ENCODE measurements at places on chromosomes 1 and 21.

DNA sequence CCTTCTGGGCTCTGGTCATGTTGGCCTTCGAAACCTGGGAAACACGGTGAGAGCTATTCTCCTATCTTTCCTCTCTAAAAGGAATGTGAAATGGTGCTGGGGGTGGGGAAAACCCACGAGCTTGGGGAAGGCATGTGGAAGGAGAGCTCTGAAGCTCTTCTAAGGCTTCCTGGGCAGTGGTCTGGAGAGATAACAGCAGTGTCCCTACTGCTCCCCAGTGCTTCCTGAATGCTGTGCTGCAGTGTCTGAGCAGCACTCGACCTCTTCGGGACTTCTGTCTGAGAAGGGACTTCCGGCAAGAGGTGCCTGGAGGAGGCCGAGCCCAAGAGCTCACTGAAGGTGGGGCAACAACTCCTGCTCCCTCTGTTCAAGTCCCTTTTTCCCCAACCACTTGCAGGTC is 2.8 kb downstream of the USP21 start:
- no peak for DNase-seq

- no peak for DNase-seq
These were observed 459.3 kb upstream of the ADAMTS5 start for GRCh38 chr21:27426196-27426595.

GRCh38 chr1:116807394-116808199 is 53.4 kb downstream of the CD2 start:
- DNase-seq, result no peak

DNA sequence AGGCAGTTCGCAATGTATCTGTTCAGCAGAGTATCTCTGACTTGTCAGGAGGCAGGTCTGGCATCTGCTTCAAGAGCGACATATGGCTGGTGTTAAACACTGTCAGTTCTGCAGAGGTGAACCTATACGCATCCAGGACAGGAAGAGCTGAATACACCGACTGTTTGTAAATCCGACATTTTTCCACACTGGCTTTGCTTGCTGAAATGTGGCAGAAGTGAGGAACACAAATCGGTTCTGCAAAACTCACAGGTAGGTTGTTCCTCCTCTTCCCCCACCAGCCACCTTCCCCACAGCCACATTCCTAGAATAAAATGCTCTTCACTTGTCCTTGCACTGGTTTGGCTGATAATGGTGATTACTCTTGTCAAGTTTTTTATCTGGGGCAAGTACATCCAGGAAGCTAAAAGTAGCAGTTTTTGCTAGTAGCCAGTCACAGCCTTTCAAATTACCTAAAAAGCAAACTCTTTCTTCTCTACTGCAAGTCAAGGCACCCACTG is 289.2 kb downstream of the GRIK1 start:
- DNase-seq, result no peak

DNA sequence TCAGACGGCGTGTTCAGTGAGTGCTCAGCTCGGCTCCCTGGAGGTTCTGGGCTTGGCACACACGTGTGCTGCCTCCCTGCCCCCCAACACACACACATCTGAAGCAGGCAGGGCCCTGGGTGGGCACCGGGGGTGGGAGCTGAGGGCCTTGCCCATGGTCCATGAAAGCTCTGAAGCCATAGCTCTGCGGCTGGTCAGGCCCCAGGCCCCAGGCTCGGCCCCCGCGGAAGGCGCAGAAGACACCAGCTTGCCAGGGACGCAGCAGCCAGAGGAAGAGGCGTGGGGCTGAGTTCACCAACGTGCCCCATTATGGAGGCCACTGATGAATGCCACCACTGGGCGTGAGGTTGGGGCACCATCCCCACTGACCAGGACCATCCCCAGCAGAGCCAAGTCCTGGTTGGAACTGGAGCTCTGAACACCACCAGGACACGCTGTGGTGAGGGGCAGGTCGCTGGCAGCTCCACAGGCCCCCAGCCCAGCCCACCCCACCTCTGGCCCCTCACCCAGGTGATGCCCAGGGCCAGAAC is 4.2 kb downstream of the AURKAIP1 start:
- DNase-seq, result no peak

GRCh38 chr1:89523572-89524368 is 859 bp upstream of the LRRC8B start:
- peak; percentile 64 for DNase-seq

GRCh38 chr21:39005502-39005787 is 177.8 kb downstream of the PSMG1 start:
- DNase-seq, result no peak

- DNase-seq, result no peak
These were observed 119.3 kb downstream of the CRYAA start for GRCh38 chr21:43287795-43288755.

- DNase-seq, result no peak
These were observed 27.1 kb upstream of the POU3F1 start for GRCh38 chr1:38073534-38074301.

- DNase-seq, result no peak
These were observed 106.2 kb downstream of the CENPF start for GRCh38 chr1:214709241-214709640.

DNA sequence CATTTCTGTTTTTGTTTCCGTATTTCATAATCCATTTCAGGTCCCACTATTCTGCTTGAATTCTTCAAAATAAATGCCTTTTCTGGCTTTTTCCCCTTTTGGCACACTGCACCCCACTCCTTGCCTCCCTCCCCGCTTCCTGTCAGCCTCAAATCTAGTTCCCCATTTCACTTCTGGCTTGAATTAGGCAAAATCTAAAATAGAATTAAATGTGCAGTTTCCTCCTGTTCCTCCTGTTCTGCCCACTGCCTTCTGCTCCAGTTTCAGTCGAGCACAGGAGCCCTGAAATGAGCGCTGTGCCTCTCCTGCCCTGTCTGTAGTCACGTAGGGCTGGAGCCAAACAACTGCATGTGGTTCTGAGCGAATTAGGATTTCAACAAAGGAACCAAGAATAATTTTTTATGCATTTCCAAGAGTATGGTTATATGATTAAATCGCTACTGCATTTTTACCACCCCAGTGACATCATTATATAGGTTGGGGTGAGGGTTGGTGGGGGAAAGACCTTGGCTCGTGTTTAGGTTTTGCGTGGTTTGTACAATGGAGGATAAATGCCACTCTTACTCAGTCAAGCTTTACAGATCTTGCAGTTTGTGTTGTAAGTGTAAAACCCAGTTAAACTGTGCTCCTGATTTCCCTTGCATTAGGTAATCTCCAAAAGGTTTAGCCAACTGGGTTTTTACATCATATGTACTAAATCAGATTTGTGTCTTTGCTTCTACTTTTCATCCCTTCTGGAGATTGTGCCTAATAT is 114.9 kb downstream of the VPS13D start:
- peak; percentile 7 for DNase-seq

DNA sequence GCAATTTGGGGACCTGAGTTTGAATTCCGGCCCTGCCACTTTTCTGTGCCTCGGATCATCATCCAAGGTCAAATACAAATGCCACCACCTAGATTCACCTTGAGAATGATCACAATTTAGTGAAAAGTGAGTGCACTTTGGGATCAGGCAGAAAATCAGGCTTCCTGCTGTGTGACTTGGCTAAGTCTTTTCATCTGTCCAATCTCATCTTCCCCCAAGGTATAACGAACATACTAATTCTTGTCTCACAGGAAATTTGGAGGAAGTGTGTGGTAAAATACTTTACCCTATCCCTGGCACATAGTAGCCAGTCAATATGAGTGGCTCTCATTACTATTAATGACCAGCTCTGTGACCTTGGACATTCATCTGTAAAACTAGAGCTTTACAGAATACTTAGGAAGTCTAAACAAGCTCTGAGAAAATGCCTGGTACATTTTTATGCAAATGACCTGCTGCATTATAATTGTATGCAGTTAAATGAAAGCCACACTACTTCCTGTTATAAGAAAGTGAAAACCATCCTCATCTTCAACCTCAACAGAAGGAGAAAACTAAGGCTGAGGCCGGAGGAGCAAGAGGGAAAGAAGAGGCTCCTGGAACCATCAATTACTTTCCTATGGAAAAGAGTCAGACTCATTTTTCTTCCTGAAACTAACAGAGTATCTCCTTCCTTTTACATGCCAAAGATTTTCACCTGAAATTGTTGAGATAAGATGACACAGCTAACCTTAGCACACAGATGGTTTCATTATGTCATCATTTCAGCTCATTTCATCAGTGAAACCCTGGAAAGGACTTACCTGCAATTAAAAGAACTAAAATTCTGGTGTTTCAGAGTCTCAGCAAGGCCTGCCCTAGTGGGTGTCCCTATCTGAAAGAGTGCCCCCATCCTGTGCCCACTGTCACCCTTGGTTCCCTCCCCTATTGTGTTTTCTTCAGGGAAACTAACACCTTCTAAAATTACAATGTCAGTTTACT is 32.6 kb upstream of the RGS8 start:
- DNase-seq, result no peak

DNA sequence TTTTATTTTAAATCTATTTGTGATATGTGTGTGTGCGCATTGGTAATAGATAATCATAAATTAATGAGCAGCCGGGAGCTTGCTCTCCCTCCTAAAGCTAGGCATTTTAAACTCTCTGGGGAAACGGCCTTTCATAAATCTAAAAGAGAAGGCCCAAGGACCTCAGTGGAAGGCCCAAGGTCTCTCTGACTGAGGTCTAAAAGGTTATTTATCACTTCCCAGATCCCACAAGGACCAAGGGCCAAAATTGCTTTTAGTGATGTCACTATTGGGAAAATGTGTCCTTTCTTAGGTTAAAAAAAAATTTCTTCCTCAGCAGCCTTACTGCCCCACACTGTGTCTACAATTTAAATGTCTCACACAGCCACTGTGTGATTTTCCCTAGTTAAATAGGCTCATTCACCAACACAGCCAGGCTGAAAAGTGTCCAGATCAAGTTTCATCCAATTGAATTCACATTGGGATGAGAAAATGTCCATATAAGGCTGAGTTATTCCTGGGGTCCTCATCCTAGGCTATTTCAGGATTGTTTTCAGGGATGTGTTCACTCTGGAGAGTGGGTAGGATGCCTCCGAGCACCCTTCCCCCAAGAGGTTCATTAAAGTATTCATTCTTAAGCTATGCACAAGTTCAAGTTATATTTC is 46.1 kb downstream of the SLC44A3 start:
- DNase-seq, result no peak

- DNase-seq, result no peak
These were observed 25.9 kb downstream of the CYP2J2 start for GRCh38 chr1:59900640-59901039.

- no peak for DNase-seq
These were observed 131.1 kb downstream of the TMEM53 start for GRCh38 chr1:44543064-44543744.

DNA sequence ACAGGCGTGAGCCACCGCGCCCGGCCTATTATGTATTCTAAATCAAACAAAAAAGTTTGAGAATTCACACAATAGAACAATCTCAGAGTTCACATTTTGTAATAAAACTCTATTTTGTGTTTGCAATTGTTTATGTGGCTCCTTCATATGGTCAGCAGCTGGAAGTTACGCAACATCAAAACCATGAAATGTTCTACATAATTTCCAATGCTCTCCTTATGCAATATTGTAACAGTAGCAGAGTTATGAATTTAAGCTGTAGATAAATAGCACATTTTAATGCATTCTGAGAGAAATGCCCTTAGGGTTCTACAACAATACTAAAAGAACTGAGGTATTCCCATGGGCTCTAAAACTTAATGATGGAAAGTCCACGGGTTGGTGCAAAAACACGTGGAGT is 62.3 kb upstream of the COL11A1 start:
- no peak for DNase-seq

- DNase-seq, result no peak
These were observed 187.1 kb downstream of the CDC42BPA start for GRCh38 chr1:227131193-227131592.

DNA sequence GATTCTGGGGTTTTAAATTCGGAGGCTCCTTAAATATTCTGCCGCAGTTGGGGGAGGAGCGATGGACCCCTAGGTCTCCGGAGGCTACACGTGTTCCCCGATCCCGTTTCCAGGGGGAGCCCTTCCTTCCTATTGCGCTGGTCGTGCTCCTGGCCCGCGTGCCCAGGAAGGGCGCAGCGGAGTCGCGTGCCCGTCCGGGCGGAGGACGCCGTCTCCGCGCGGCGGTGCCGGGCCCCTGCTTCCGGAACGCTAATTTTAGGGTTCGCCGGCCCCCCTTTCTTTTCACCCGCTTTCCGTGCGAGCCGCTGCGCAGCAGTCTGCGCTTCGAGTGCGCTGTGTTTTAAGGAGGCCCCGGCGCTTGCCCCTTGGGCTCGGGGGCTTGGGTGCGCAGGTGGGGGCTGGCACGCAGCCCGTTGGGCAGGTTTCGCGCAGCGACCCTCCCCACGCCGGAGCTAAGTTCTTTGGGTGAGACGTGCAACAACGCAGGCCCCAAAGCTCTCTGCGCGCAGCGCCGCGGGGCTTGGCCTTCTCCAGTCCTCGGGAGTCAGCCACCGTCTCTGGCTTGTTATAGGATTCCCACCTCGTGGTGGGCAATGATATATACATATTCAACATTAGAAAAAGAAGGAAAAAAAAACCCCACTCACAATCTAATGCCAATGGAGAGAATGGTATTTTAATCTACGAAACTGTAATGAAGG is 43.5 kb upstream of the DNAJC6 start:
- DNase-seq, result peak; percentile 12

GRCh38 chr1:206905295-206906164 is 8.3 kb downstream of the IL24 start:
- DNase-seq, result peak; percentile 62

DNA sequence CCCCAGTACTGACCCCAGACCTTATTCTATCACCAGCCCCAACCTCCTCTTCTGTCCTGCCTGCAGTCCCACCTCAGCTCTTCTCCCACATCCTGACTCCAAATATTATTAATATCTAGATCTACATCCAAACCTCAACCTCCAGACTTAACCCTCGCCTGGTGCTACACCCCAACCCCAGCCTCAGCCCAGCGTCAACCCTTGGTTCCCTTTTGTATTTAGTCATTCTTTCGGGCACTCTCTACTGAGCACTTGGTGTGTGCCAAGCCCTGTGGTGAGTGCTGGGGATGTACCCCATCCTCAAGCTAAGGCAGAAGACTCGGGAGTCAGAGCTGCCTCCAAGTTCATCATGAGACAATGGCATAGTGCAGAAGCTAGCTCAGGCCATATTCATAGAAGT is 1.1 kb downstream of the SHISAL2A start:
- DNase-seq, result peak; percentile 29

GRCh38 chr1:83583351-83584014 is 415.4 kb downstream of the TTLL7 start:
- peak; percentile 8 for DNase-seq

DNA sequence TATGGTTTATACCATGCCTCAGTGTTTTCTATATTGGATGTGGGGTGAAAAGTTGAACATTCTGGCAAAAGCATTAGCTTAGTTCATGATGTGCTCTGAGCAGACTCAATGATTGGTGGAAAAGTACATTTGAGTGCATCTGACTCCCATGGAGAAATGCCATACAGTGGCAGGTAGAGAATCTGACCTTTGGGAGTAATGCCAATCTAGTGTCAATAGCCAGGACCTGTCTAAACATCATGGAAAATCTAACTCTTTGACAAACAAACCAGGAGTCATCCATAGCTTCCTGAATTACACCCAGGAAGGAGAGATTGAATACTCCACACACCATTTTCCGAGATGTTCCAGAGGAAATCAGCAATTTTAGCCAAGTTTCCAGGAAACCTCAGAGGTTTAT is 51.0 kb downstream of the XCL1 start:
- no peak for DNase-seq

Measured in CD4-positive, alpha-beta T cell treated with Interleukin-4 for 4 hours (primary cell).